ENCODE measurements at places on chromosomes 2 and 18. TPM values are rescaled to one million over a fixed set of nuclear protein-coding genes. Genes with fewer than 3 reads are reported as not detected.

- DNase-seq, result no peak
Measured at GRCh38 chr18:43213816-43214215, 63.5 kb downstream of the SYT4 start.

DNA sequence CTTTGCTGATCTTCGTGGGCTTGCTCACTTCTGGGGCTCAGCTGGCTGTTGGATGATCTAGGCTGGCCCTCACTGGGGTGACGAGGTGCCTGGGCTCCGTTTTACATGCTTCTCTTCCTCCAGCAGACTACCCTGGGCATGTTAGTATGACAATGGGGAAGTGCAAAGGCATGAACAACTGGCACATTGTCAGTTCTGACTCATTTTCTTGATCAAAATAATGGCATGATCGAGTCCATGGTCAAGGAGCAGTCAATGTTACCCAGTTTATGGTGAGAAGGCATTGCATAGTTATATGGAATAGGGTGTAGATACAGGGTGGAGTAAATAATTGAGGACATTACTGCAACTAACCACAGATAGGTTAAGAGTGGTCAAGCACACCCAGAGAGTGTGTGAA, 10.0 kb upstream of the UPP2 start:
- DNase-seq, result no peak

DNA sequence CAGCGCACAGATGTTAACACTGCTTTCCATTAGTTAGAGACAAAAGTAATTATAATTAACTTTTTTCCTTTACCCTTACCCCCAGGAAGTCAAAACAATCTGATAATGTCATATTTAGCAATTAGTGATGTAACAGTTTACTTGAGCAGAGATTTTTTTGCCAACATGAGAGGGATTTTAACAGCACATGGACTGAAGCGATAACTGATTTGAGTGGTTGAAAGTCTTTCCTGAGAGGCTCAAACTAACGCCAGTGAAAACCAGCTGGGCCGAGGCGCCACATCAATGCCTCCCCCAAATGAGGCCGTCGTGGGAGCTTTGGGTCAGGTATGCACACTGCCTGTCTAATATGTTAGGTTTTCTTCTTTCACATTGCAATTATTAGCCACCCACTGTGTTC, 469.9 kb upstream of the SMIM21 start:
- no peak for DNase-seq

GRCh38 chr18:13247506-13247905, 28.9 kb downstream of the LDLRAD4 start:
- no peak for DNase-seq

Gene CLIP4
- total RNA-seq, result 0.14 TPM

DNA sequence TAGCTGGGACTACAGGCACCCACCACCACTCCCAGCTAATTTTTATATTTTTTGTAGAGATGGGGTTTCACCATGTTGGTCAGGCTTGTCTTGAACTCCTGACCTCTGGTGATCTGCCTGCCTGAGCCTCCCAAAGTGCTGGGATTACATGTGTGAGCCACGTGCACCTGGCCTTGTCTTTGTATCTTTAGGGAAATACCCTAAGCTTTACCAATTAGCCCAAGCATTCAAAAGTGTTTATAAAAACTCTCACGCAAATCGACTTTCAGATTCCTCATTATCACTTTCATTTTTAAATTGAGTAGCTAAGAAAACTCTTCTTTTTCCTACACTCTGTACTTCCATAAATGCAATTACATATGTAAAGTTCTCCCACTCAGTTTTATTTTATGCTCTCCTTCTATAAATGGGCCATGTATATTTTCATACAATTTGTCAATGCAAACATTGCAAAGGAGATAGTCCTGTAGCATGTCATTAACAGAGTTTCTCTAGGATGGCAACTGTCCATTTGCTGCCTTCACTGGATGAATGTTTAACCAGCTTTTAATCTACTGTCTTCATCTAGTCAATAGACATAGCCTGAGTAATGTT, 326.2 kb upstream of the LRATD1 start:
- DNase-seq, result no peak

- no peak for DNase-seq
Measured at GRCh38 chr2:70751881-70752280, 16.1 kb downstream of the ADD2 start.

DNA sequence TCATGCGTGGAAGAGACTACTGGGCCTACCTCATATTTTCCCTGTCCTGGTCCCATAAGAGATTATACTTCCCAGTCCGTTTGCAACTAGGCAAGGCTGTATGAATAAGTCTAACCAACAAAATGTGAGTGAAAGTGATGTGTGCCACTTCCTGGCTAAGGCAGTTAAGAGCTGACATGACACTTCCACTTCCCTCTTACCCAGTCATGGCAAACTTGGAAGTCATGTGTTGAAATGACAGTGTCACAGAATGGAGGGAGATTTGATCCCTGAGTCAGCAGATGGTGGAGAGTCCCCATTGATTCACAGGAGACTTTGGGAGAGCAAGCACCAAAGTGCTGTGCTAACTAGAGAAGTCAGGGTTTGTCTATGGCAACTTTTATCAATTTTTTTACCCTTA, 36.4 kb downstream of the TACR1 start:
- DNase-seq, result no peak

GRCh38 chr2:35538796-35539195, 816.8 kb upstream of the CRIM1 start:
- DNase-seq, result no peak

Gene DNAH7
- 0.27 TPM for total RNA-seq

DNA sequence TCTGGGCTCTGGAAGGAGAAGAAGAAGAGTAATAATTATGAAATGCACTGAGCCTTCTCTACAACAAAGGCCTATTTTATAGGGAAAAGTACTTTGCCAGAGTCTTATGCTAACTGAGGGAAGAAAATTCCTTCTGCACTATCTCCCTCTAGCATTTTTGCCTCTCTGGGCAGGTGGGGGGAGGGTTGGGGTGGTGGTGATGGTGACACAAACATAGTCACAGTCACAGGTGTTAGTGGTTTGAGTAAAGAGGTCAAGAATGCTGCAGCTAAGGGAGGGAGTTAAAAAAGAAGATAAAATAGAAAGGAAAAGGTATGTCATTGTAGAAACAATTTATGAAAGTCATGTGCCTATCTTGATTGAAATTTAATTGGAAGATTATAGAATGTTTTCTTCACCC, 140.8 kb upstream of the COL3A1 start:
- DNase-seq, result no peak

- DNase-seq, result no peak
Measured at GRCh38 chr2:205103699-205104098, 558.4 kb downstream of the PARD3B start.

DNA sequence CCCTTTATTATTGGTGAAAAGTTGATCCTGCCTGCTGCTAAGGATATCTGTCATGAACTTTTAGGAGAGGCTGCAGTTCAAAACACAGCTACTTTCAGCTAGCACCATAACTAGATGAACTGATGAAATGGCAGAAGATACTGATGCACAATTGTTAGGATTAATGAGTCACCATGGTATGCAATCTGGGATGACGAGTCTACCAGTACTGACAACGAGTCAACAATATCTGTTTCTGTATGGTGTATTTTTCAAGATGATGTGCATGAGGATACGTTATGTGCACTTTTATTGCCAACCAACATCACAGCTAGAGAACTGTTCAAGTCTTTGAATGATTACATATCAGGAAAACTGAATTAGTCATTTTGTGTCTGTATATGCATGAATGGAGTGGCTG, 68.7 kb downstream of the NETO1 start:
- no peak for DNase-seq

Gene ACVR1C
- total RNA-seq, result 1.1 TPM

Gene SAG
- not detected for total RNA-seq

DNA sequence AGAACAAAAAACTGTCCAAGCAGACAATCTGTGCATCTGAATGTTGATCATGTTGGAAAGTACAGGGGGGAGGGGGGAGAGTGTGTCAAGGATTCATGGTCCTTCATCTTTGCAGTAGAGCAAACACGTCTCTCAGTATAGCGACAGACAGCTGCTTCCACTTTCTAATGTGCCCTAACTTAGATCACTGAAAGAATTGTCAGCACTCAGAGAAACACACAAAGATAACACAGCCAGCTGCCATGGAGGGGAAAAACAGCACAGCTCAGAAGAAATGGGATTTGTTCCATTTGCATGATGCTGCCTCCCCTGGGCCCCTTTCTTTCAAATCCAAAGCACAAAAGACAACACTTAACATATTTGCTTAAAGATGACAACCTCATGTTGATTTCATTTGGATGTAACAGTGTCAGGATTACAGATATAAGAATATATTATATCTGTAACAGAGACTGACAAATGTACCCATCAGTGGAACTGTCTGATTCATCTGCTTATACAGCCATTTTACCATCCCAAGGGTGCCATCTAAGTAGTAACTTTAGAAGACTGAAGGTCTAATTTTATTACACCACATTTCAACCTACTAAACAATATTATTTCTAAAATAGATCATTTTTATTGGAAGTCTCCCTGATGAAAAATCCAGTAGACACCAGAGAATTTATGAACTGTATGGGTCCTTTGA, 17.7 kb downstream of the FIGN start:
- DNase-seq, result peak; percentile 29

DNA sequence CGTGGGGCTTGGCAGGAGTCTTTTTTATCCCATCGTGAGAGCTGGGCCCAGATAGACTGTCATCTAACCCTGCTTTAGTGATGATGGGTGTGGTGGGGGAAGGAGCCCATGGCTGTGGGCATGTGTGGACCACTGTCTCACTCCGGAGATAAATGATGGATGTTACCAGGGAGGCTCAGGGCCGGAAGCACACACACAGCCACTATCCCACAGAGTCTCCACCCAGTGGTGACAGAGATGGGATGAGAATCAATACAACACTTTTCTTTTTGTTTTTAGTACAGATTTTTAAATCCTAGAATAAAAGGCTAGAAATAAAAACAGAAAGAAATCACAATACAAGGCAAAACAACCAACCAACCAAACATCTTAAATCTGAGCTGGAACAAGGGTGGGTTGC, 233.4 kb downstream of the SOX11 start:
- no peak for DNase-seq

DNA sequence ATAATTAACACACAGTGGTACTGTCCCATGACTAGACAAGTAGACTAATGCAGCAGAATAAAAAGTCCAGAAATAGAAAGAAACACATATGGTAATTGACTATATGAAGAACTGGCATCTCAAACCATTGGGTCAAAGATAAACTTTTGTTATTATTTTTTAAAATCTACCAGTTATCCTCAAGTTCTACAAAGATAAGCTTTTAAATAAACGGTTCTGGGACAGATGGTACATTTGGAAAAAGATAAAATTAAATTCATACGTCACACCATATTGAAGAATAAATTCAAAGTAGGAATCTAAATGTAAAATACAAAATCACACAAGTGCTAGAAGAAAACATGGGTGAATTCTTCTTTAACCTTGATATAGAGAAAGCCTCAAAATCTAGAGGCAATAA, 37.6 kb upstream of the PLEKHM3 start:
- no peak for DNase-seq

DNA sequence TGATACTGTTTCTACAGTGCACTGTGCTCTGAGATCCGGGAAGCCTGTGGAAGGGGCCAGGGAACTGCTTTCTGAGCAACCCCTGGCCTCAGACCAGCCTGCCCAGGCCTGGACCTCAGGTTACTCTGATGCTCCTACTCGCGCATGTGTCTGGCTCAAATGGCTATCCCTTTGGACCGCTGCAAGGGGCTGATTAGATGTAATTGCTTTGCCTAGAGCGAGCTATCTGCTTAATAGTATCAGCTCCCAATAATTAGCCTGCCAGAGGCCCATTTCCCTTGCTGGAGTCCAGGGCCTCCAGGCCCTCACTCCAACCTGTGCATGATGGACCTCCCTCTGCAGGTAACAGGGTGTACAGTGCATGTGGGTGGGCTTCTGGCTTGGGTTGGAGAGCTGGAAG, 7.2 kb upstream of the KCNK3 start:
- no peak for DNase-seq

Gene TIGD1
- total RNA-seq, result 7.6 TPM

Gene FOXD4L1
- not detected for total RNA-seq

DNA sequence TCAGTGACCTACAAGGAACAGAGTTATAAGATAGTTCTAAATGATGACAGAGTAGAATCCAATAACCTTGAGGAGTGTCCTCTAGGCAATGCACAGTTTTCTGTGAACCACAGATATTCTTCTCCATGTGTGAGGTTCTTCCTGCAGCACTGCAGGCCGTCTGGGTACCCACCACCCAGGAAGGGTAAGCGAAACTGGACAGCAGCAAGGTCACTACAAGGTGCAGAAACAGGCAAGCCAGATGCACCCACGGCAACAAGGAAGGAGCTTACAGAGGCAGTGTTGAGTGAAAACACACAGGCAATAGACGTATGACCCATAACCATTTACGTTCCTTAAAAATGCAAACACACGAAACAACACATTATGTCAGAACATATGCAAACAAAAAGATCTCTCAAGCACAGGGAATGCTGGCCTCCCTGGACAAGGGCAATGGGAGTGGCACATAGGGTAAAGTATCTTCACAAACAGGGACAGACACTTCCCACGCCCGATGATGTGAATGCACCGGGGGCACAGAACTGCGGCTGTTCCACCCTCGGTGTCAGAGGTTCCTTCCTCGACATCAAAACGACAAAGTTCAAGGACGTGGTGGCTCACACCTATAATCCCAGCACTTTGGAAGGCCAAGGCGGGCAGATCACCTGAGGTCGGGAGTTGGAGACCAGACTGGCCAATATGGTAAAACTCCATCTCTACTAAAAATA, 84.1 kb downstream of the NDUFA10 start:
- no peak for DNase-seq

DNA sequence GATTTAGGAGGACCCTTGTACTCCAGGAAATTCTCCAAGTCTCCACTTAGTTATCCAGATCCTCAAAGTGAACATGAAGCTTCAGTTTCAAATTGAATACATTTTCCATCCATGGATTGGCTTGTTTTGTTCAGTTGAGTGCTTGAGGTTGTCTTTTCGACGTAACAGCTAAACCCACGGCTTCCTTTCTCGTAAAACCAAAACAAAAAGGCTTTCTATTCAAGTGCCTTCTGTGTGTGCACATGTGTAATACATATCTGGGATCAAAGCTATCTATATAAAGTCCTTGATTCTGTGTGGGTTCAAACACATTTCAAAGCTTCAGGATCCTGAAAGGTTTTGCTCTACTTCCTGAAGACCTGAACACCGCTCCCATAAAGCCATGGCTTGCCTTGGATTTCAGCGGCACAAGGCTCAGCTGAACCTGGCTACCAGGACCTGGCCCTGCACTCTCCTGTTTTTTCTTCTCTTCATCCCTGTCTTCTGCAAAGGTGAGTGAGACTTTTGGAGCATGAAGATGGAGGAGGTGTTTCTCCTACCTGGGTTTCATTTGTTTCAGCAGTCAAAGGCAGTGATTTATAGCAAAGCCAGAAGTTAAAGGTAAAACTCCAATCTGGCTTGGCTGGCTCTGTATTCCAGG, at the start of gene CTLA4:
TSS of gene CTLA4 (plus strand) at position 211 of the 640 bp plus-strand sequence. CDS start at position 383, 172 bp downstream.
- DNase-seq, result no peak

Gene FANCL
- 90.4 TPM for total RNA-seq

DNA sequence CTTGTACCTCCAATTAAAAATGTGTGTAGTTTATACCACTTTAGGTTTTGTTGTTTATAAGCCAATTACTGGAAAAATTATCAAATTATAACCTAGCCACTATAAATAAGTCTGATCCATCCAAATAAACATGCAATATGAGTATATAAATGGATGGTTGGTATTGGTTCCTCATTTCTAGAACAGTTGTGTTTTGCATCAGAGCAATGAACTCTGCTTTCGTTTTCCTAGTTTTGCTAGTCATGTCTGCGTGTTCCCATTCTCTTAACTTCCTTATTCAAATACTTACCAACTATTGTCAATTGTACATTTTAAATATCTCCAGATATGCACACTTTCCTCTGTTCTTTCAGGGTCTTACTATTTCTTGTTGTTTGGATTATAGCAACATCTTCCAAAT, 641.7 kb downstream of the NR4A2 start:
- DNase-seq, result no peak

Gene XIRP2
- 0.17 TPM for total RNA-seq

- no peak for DNase-seq
Measured at GRCh38 chr2:38267270-38267925, 109.7 kb downstream of the ATL2 start.

Measured in GM23338 (cell line).